Esophagus squamous epithelium (tissue), 5 donors: ENCODE measurements at places on chromosomes 3 and 15.

- DNase-seq: no peak
Observed at GRCh38 chr15:87563869-87564268, 692.7 kb downstream of the NTRK3 start.

GRCh38 chr3:172517859-172518466 is 5.3 kb downstream of the TNFSF10 start:
- no peak for DNase-seq

DNA sequence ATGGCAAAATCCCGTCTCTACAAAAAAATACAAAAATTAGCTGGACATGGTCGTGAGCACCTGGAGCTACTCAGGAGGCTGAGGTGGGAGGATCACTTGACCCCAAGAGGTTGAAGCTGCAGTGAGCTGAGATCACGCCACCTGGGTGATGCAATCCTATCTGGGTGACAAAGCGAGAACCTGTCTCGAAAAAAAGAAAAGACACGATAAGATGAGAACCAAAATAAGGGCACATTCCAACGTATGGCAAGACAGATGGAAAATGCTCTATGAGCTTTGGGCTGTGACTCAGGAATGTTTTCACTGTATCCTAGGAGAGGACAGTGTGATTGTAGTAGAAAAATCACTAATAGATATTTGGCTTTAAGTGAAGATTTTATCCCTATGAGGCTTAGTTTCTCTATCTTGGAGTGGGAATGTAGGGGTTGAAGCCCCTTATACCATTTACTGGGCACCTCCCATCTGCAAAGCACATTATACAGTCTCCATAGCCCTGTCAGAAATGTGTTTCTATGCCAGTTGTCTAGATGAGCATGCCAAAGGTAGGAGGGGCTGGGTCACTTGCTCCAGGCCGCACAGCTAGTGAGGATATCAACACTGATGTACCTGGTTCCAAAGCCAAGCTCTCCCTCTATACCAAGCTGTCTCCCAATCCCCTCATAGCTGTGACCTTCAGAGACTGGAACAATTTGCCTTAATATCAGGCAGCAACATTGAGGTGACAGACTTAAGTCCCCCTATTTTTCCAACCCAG is 53.6 kb upstream of the NR2E3 start:
- no peak for DNase-seq

- no peak for DNase-seq
Observed at GRCh38 chr3:135806317-135806716, 159.2 kb upstream of the PPP2R3A start.

GRCh38 chr3:171157286-171157685 is 130.8 kb upstream of the SLC2A2 start:
- no peak for DNase-seq

DNA sequence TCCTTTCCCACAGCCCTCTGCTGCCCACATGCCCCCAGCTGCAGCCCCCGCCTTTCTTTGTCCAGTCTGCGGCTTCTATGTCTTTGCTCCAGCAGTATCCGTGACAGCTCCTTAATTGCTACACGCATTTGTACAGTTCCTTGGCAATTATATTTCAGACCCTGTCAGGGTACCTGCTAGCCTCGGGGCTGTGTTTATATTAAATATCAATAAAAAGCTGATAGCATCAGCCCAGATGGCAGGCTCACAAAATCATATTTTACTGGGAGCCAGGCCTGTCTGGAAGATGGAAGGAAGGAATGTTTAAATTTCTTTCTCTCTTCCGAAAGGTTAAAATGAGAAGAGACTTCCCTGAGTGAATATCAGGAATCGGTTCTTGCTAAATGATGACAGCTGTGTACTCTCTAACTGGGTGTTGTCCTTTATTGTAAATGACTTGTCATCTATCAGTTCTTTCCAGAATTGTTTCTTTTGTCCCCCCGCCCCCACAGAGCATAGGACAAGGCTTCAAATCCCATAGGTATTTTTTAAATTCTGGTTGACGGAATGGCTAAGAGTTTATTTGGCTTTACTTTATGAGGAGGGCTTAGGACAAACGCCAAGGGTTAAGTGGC is 378.1 kb downstream of the LRTM1 start:
- no peak for DNase-seq

DNA sequence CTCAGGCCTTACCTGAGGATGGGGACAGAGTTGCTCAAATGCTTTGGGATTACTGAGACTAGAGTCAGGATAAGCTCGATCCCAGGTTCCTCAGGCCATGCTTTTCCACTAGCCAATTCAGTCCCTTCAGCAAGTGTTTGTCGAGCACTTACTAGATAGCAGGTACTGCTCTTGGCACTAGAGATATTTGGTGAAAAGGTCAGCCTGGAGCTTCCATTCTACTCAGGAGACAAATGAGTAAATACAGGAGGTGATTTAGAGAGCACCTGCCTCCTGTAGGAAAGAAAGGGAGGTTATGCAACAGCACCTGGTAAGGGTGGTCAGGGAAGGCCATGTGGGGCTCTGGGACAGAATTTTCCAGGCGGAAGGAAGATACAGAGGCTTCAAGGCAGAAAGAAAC is 99.9 kb downstream of the CACNA1D start:
- no peak for DNase-seq

DNA sequence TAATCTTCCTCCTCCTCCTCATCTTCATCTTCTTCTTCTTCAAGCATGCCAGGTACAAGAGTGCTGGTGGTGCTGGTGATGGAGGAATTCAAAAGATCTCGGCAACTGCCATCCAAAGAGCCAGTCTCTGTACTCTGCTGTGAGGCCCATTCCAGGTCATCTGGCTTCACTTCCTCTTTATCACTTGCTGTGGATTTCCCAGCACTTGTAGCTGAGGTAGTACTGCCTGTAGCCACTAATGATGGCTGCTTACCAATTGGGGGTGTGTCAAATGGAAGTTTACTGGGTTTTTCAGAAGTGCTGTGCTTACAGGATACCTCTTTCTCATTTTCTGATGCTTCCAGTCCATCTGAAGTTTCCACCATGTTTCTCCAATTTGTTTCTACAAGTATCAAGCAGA is 28.8 kb upstream of the SHC4 start:
- DNase-seq: no peak

GRCh38 chr3:10413041-10413440 is 92.1 kb upstream of the SEC13 start:
- no peak for DNase-seq

GRCh38 chr3:113638910-113639309 is 57.5 kb downstream of the USF3 start:
- DNase-seq: no peak

GRCh38 chr15:67135494-67135893 is 70.1 kb downstream of the SMAD3 start:
- no peak for DNase-seq

DNA sequence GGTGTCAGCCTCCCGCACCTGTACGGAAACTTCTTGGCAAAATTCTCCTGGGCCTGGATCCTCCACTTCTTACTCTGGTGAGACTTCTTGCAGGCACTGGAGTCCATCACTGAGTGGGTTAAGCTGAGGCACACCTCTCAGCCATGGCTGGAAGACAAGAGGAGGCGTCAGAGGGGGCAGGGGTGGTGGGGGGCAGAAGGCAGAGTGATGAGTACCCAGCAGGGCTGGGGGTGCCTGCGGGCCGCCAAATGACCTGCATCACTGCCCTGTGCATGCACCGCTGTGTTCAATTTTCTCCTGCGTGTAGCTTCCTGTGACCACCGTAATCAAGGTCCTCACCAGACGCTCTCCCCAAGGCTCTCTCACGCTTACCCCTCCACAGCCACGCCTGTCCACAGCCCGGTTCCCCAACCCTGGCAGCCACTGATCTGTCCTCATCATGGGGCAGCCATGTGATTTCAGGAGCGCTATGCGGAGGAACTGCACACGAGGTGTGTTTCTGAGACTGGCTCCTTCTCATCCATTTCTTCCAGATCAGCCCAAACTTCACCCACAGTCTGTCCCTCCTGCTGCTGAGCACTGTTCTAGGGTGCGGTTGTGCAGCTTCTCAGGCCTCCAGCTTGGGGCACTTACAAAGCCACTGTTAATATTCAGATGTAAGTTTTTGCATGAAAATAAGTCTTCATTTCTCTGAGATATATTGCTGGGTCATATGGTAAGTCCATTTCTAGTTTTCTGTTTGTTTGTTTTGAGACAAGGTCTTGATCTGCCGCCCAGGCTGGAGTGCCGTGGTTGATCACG is 5.2 kb downstream of the C3orf22 start:
- DNase-seq: no peak

DNA sequence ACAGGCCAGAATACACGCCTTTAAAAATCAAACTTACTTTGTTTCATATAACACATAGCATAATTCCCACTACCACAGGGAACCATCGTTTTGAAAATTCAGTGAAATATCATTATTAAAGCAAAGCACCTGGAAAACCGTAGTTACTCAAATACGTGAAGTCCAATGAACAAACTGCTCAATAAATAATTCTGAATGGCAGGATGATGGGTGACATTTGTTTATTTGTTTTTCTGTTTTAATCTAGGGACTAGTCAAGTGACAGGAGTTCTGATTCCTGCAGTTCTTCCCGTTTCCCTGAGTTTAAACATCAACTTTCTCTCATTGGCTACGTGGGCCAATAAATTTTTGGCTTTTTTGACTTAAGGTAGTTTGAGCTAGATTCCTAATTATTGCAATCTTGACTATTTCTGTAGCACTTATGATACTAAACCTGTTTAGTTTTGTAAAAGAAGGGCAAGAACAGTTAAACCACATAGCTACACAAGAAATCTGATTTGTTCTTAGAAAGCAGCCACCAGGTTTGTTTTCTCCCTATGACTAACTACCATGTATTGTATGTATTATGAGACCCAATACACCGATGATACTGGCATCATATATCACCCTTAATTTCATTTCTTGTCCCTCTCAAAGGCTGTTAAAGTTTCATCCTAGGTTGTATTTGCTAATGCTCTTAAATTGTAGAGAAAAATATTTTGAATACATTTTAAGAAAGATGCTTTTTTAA is 411.2 kb downstream of the SHQ1 start:
- DNase-seq: no peak

DNA sequence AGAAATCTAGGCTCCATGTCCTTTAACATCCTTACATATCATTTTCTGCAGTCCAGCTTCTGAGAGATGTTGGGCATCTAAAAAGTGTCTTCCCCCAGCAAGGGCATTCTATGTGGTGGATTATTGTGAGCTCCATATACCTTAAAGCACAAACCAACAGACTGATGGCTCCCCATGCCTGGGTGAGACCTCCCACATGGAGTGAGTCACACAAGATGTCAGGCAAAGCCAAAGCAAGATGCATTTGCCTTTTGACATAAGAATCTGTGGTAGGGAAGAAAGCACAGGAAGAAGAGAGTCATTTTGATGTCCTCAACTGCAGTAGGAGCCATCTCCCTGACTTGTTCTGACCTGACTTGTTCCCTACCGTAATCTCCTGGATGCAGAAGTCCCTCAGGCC is 238.7 kb upstream of the EIF1B start:
- DNase-seq: no peak

DNA sequence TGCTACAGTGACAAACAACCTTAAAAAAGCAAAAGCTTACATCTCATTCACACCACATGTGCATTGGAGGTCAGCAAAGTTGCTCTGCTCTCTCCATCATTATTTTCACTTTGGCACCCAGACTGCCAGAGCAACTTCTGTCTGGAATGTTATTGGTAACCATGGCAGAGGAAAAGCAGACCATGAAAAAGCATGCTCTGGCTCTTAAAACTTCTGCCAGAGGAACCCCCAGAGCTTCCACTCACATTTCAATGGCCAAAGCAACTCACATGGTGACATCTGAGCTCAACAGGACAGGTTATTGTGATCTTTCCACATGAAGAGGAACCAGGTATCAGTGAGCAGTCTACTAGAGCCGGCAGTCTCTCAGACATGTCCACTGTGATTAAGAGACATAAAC is 21.9 kb upstream of the FRMD5 start:
- DNase-seq: no peak

- DNase-seq: no peak
Observed at GRCh38 chr3:113124256-113124830, 87.0 kb upstream of the BOC start.

GRCh38 chr3:194485881-194486539 is 792 bp downstream of the ATP13A3 start:
- DNase-seq: no peak

DNA sequence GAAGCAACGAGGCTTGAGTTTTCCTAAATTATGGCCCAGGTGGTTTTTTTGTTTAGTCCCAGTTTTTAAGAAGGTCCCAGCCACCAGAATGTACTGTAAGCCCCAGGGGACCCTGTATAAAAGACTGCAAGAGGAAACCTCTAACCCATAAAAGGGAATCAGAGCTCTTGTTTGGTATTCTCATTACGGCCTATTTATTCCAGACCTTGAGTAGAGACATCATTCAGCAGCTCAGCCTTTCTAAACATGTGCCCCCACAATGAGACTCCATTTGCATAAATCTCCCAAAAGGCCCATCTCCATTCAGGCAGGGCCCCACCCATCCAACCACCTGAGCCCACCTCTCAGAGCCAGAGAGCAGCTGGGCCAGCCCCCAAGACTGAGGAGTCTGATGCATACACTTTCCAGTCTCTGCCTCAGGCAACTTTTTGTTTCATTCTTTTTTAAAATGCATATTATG is 25.7 kb downstream of the ZDHHC3 start:
- no peak for DNase-seq

DNA sequence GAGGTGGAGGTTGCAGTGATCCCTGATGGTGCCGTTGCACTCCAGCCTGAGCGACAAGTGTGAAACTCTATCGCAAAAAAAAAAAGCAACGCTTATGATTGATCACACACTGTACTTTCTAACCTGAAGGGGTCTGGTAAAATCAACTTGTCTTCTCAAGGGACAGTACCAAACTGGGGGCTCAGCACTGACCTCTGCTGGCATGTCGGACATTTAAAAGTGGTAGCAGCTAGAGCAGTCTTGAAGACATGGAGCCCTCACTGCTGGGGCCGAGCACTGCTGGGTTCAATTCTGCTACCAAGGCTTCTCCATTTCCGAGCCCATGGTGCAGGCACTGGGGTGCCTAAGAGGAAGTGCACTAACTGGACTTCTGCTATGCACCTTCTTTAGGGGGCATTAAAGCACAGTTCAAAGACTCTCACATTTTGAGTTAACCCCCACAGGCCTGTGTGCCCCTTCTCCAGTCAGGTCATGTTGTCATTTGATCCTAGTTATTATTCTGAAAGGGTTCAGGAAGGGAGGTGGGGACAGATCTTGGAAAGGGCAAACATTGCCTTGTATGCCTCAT is 26.4 kb upstream of the LAMP3 start:
- DNase-seq: no peak

DNA sequence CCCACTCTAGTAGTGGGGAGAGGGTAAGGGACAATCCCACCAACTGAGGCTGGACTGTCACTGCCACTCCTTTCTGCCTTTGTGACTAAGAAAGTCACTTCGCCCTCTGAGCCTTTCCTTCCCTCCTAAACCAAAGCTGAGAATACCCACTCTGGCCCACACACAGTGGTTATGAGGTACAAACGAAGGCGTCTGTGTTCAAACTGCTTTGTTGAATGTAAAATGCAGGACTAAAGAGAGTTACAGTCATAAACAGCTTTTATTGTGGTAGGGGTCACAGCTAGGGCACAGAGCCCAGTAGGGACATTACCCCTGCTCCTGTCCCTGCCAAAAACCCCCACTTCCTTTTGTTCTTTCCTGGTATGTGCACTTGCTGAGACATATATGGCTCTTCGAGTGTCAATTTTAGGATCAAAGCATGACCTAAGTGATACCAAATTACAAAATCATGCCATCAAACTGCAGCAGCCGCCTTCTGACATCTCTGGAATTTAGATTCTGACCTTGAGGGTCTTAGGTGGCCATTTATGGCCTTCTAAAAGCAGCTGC is 45.1 kb downstream of the CTDSPL start:
- DNase-seq: no peak

GRCh38 chr15:27241943-27242342 is 271.0 kb downstream of the GABRG3 start:
- no peak for DNase-seq

GRCh38 chr3:126737527-126737926 is 33.5 kb downstream of the CHCHD6 start:
- no peak for DNase-seq

GRCh38 chr3:143755978-143756377 is 92.3 kb downstream of the SLC9A9 start:
- no peak for DNase-seq
